ENCODE measurements at places on chromosomes 4 and X.

GRCh38 chr4:184413261-184414046, 60.9 kb downstream of the IRF2 start:
- DNase-seq = no peak

- DNase-seq = no peak
Measured at GRCh38 chr4:4987656-4988055, 31.6 kb downstream of the CYTL1 start.

GRCh38 chr4:184103527-184104264, 114.0 kb downstream of the ENPP6 start:
- DNase-seq = peak; percentile 60

DNA sequence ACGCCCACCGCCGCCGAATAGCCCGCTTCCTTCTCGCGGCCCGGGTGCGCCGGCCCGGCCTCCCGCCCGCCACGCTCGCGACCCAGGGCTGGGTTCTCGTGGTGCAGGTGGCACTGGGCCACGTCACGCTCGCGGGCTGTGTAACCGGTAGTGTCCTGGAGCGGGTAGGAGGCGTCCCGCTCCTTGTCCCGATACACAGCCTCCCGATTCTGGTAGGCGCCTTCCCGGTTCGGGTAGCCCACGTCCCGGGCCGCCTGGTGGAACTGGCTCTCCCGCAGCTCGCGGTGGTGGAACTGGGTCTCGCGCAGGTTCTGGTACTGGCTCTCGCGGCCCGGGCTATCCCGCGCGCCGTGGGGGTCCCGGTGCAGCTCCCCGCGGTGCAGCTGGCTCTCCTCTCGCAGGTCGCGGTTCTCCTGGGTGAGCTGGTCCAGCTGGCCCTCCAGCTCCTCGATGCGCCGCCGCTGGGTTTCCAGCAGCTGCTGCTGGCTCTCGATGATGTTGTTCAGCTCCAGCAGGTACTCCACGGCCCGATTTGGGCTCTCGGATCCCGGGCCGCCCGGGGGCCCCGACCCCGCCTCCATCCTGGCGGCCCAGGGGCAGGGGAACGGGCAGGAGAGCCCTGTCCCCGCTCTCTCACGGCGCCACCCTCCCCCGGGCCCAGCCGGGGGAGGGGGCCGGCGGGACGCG, 39.3 kb upstream of the IQSEC2 start:
- DNase-seq = peak; percentile 27

GRCh38 chrX:138018145-138018799, 452.3 kb downstream of the ZIC3 start:
- no peak for DNase-seq

- DNase-seq = no peak
Measured at GRCh38 chrX:23805389-23805788, 22.4 kb downstream of the SAT1 start.

GRCh38 chr4:173038192-173038896, 130.3 kb upstream of the GALNT7 start:
- DNase-seq = peak; percentile 49

DNA sequence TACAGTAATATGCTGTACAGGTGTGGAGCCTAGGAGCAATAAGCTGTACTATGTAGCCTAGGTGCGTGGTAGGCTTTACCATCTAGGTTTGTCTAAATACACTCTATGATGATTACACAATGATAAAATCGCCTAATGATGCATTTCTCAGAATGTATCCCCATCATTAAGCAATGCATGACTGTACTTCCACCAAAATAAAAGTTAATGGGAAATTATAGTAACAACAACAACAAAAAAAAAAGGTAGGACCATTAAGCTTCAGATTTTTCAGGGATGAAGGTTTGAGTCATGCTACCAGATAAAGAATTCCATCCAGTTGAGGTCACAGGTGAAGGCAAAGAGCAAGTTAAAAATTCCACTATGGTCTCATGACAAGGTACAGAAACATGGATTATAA, 68.2 kb downstream of the MAGEA10 start:
- no peak for DNase-seq

DNA sequence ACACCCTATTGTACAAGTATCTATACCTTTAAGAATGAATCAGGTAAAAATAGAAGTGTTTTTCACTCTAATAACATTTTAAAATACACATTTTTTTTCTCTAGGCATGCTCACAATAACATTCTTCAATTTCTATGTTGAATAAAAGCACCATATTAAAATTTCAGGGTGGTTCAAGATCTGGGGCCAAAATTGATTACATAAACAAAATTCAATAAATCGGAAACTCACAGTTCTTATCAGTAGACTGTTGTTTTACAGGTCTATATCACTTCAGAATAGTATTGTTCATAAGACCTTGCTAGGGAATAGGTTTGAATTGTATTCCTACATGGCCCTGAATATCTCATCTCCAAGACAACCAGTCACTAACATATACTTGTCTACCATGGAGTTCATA, 634.0 kb downstream of the SPOCK3 start:
- no peak for DNase-seq

- DNase-seq = peak; percentile 50
Measured at GRCh38 chrX:73127700-73128241, 48.5 kb upstream of the PABPC1L2A start.

- DNase-seq = peak; percentile 54
Measured at GRCh38 chrX:47831788-47832187, 4.9 kb upstream of the ZNF81 start.

- DNase-seq = no peak
Measured at GRCh38 chr4:78379991-78380729, 171.4 kb upstream of the ANXA3 start.

DNA sequence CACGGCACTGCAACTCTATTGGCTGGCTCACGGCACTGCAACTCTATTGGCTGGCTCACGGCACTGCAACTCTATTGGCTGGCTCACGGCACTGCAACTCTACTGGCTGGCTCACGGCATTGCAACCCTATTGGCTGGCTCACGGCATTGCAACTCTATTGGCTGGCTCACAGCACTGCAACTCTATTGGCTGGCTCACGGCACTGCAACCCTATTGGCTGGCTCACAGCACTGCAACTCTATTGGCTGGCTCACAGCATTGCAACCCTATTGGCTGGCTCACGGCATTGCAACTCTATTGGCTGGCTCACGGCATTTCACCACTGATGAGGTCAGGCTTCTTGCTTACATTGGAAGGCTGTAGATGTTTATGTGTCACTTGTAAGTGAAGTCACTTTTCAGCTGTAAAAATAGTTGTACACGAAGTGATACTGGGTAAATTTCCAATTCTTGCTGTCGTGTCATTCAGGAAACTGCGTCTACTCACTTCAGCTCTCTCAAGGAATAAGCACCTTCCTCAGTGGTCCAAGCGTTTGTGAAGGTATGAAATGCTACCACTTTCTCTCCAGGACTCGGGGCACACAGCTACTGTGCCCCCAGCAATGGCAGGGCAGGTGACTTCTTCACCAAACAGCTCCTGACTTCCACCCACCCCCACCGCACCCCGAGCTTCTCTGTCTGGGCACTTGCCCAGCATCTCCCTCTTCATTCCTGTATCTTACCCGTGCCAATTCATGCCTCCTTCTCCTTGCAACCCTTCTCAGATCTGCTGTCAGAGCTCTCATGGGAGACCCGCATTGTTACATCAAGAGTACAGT, 141.3 kb downstream of the AFAP1 start:
- no peak for DNase-seq

DNA sequence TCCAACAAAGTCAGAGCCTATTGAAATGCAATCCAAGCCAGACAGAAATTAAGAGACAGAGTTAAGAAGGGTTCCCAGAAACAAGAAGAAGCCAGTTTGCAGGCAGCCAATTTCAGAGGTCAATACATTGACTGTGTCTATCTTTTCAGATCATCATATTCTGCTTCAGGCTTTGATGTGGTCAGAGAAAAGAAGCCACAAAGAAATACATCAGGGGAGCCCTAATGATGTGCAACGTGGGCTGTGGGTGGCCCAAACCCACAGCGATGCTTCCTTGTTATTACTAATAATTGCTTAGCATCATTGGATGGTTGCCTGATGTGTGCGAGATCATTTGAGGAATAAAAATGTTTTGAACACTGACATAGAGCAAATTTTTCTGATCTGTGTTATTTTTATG, 99.0 kb upstream of the DUSP21 start:
- no peak for DNase-seq

GRCh38 chr4:84384801-84385200, 114.3 kb downstream of the NKX6-1 start:
- DNase-seq = no peak

- no peak for DNase-seq
Measured at GRCh38 chrX:19152762-19153161, 30.5 kb upstream of the ADGRG2 start.

- DNase-seq = no peak
Measured at GRCh38 chrX:4905576-4905975, 1192.1 kb upstream of the PRKX start.

DNA sequence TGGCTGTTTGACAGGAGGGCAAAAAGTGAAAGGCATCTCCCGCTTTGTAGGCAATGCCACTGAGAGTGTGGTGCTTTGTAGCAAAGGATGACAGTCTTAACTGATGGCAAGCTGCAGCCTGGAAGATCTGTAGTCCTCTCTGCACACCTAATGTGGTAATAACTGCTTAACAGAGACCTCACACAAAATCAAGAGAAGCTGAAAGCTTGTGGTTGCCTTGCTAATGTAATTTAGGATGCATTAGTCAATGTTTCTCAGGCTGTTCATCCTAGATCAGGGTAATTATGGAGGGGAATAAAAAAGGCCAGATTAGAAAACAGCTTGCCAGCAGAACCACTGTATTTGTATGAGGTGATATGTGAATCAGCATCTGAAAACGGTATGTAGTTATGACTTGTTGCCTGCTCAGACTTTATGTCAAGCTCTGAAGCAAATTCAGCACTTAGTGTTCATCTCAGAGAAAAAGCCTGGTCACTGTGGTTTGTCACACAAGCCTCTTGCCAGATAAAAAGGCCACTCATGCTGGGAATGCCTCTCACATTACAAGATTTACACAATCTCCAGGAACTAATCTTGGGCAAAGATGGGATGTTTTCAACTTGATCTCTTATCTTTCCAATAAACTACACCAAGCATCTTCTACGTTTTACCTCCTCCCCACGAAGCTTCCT, 130.8 kb downstream of the ENOX2 start:
- DNase-seq = no peak

GRCh38 chr4:52052475-52052780, 1.3 kb downstream of the SPATA18 start:
- DNase-seq = no peak

DNA sequence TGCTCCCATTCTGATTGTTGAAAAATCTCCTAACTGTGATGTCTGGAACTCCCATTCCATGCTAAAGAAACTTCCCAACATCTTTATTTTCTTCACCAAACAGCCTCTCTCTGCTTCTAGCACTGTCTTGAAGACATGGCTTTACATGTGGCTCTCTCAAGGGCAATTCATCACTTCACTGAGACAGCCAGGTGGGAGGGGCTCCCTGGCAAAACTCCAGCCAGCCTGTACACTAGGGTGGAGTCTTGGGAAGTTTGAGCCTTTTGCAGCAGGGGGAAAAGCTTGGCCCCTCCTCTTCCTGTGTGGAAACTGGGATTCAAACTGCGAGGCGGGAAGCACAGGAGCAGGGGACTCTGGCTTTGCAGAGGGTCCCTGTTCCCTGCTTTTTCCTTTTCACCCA, 130.5 kb upstream of the TTC29 start:
- DNase-seq = peak; percentile 43

GRCh38 chrX:39877905-39878304, 219.9 kb downstream of the BCOR start:
- no peak for DNase-seq

GRCh38 chr4:73258436-73258685, 237 bp downstream of the ANKRD17 start:
- DNase-seq = no peak

GRCh38 chrX:14616836-14617235, 87.5 kb downstream of the GLRA2 start:
- no peak for DNase-seq

DNA sequence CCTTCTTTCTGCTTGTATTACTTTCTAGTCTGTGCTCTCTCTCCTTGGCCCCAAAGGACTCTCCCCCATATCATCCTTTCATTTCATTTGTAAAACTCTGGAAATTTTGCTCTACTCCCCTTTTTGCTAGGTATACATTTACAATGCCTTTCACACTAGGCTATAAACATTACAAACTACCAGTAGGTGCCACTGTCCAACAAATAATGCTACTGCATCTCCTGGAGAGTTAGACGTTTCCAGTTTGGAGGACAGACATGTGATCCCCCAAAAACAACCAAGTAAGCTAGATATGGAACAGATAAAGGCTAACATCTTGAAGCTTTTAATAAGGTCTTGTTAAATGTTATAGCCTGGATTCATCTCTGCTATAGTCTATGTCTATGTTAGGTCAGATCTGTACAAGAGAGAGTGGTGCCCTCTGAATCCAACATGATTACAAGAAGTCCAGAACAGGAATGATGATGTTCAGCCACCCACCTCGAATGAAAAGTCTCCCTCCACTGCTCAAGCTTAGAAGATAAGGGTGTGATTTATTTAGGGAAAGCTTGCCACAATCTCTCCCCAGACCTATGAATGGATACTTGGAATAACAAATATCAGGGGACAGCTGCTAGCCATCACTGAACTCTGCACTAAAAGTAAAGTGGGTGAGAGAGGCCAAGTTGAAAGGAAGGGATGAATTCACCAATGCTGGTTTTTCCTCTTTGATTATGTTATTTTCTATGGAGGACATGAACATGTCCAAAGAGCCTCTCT, 14.3 kb downstream of the CBR4 start:
- no peak for DNase-seq

- DNase-seq = no peak
Measured at GRCh38 chr4:57344296-57344695, 234.1 kb upstream of the IGFBP7 start.

GRCh38 chr4:100348473-100348872, 158.2 kb upstream of the DDIT4L start:
- no peak for DNase-seq

GRCh38 chrX:11081511-11081910, 29.6 kb upstream of the HCCS start:
- no peak for DNase-seq

GRCh38 chrX:1661048-1661921, 46.4 kb downstream of the ASMT start:
- DNase-seq = peak; percentile 99

- no peak for DNase-seq
Measured at GRCh38 chrX:65999563-66000148, 40.2 kb downstream of the VSIG4 start.

GRCh38 chrX:142661696-142662095, 364.0 kb upstream of the SPANXN4 start:
- DNase-seq = no peak

GRCh38 chrX:153321381-153322124, at the start of gene PNMA6F:
TSS of gene PNMA6F (minus strand) at chrX:153321767. CDS start at chrX:153320674, 1,093 bp downstream.
- DNase-seq = peak; percentile 42

GRCh38 chr4:80989921-80990544, 40.5 kb upstream of the BMP3 start:
- DNase-seq = peak; percentile 27

- DNase-seq = no peak
Measured at GRCh38 chr4:94700298-94700697, 57.5 kb upstream of the BMPR1B start.

- no peak for DNase-seq
Measured at GRCh38 chr4:84189144-84189543, 309.9 kb downstream of the NKX6-1 start.

GRCh38 chrX:93932471-93933220, 258.6 kb downstream of the FAM133A start:
- no peak for DNase-seq
